Spinal cord (tissue), 10 donors: ENCODE measurements at places on chromosomes 1 and 21.

- no peak for DNase-seq
Measured at GRCh38 chr1:173302366-173302765, 95.2 kb upstream of the TNFSF4 start.

GRCh38 chr1:48903291-48903690 is 126.6 kb upstream of the BEND5 start:
- DNase-seq: no peak

DNA sequence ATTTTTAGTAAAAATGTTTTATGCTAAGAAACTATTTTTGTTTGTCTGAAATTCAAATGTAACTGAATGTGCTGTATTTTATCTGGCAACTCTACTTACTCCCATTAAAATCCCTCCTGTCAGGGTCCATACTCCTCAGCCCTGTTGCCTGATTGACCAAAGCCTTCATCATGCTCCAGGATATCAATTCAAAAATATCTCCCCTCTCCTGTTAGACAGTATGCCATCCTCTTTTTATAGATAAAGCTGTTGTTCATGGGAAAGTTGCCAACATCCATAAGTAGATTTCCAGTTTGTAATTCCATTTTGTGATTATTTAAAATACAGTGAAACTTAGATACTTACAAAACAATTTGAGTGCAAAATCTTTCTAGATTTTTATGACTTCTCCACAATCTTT is 65.7 kb downstream of the DTL start:
- no peak for DNase-seq

GRCh38 chr1:33185541-33185940 is 3.7 kb upstream of the TRIM62 start:
- DNase-seq: no peak

DNA sequence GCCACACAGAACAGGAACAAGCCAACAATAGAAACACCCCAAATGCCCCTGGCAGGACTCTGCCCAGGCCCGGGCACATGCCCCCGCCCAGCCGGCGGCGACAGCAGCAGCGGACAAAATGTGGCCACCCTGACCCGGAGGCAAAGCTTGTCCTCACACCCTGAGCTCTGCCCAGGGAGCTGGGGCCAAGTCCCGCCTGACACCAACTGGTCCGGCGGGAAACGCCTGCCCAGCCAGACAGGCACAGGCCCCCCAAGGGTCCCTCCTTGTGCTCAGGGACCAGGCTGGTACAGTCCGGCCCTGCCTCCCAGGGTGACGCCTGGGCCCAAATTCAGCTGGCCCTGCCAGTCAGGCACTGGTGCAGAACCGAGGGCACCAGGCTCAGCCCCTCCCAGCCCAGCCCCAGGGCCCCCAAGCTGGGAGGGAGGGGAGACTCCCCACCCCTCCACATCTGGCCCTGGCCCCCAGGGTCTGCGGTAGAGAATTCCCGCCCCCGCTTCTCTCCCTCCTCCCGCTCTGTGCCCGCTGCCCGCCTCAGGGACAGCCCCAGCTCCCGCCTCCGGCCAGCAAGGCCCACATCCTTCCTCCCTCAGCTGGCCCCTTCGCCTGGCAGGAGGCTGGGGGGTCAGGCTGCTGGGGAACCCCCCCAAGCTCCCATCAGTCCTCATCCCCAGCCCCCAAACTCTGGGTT is 2.0 kb downstream of the AHDC1 start:
- DNase-seq: no peak

- no peak for DNase-seq
Measured at GRCh38 chr1:197561041-197561440, 214.2 kb downstream of the DENND1B start.

- peak; percentile 95 for DNase-seq
Measured at GRCh38 chr1:154747740-154748404, 122.2 kb downstream of the KCNN3 start.

DNA sequence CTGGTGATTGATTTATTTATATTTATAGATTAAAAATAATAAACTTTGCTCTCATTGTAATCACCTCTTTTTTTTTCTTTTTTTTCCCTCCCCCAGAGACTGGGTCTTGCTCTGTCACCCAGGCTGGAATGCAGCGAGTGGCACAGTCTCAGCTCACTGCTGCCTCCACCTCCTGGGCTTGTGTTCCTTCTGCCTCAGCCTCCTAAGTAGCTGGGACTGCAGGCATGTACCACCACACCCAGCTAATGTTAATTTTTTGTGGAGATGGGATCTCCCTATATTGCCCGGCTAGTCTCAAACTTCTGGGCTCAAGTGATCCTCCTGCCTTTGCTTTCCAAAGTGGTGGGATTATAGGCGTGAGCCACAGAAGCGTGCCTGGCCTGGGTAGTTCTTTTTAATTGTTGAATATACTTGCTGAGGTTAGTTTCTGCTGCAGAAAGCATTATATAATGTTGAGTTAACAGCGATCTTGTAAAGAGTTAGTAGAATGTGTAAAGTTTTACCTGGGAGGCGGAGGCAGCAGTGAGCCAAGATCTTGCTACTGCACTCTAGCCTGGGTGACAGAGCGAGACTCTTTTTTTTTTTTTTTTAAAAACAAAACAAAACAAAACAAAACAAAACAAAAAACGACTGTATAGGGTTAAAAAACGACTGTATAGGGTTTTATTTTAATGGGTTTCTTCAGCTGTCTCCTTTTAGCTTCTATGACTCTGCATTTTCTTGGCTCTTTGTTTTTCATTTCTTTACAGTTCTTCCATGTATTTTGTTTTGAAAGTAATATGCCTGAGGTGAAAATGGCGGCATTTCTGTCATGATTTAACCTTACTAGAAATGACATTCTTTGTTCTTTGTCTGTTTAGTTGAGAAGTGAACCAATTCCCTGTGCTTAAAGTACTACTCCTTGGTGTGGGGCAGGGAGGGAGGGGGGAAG is 82.7 kb downstream of the CAMTA1 start:
- no peak for DNase-seq

DNA sequence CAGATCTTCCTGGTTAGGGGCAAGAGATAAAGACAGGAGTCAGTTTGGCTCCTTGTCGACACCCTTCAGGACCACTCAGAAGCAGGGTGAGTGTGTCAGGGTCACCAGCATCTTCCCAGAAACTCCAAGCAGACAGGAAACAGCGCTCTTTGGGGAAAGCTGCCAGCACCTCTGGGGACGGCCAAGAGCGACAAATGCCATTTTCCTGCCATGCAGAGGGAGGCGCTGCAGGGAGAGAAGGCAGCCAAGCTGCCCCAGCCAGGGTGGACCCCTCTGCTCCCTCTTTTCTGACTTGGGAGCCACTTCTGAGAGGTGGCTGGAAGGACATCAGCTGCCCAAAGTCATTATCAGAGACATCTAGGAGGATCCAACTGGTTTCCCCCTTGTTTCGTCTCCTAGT is 29.0 kb downstream of the SIM2 start:
- no peak for DNase-seq

DNA sequence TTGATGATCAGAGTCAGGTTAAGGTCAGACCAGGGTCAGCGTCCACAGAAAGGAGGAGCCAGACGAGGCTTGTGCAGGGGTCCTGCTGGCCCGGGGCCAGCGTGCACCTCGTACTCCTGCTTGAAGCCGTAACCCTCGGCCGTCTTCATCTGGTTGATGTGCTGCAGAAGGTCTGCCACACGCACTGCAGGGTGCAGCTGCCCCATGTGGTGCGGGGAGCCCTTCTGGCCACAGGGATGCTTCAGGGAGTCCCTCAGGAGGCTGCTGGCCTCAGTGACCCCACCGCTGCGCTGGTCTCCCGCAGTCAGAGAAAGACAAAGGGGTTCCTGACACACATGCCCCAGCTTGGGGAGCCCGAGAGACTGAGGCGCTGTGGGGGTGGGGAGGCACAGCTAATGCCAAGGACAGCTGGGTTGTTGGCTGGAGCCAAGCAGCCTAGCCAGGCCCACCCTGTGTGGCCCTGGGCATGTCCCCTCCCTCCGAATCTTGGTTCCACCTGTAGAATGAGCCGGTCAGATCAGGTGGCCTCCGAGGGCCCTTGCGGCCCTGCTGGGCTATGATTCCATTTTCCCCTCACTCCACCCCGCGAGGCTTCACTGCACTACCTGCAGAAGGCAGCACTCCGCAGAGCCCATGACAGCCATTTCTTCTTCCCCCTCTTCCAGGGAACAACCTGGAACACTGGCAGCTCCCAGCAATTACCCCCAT is 251.9 kb downstream of the PTPRU start:
- DNase-seq: no peak

DNA sequence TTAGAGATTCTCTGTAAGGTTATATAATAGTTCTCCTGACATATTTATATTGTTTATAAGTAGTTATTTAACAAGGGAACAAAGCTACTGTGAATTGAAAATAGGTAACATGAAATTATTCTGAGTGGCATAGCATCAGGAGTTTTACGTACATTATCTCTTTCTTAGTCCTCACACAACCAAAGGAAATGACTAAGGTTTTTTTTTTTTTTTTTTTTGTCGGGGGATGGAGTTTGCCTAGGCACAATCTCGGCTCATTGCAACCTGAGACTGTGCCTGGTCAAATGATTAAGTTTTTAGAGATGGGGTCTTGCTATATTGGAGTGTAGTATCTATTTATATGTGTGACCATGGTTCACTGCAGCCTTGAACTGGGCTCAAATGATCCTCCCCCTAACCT is 24.9 kb downstream of the TMED5 start:
- no peak for DNase-seq

DNA sequence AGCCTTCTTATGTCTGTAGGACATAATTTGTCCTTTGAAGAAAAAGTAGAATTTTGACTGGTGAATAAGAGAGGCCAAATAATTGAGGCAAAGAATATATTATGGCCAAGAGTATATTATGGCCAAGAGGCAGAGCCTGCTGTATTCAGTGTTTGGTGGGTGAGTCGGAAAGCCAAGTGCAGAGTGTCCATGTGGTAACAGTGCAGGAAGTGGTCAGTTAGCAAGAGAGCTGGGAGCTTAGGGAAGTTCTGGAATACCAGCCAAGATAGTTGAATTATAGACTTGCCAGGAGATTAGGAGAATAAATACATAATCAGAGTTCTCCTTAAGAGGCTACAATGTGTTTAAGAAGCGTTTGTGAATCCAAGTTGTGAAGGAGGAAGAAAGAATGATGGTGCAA is 131.5 kb upstream of the LMO4 start:
- no peak for DNase-seq

GRCh38 chr1:18927082-18927653 is 24.8 kb upstream of the ALDH4A1 start:
- no peak for DNase-seq

DNA sequence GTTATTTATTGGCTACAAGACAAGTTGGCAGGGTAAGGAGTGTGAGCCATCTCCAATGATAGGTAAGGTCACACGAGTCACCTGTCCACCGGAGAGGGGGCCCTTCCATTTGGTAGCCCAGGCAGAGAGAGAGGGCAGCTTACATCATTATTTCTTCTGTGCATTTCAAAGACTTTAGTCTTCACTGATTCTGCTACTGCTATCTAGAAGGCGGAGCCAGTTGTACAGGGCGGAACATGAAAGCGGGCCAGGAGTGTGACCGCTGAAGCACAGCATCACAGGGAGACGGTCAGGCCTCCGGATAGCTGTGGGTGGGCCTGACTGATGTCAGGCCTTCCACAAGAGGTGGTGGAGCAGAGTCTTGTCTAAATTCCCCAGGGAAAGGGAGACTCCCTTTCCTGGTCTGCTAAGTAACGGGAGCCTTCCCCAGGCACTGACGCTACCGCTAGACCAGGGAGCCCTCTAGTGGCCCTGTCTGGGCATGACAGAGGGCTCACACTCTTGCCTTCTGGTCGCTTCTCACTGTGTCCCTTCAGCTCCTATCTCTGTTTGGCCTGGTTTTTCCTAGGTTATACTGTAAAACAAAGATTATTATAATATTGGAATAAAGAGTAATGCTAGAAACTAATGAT is 36.7 kb downstream of the ZNF695 start:
- DNase-seq: peak; percentile 2

DNA sequence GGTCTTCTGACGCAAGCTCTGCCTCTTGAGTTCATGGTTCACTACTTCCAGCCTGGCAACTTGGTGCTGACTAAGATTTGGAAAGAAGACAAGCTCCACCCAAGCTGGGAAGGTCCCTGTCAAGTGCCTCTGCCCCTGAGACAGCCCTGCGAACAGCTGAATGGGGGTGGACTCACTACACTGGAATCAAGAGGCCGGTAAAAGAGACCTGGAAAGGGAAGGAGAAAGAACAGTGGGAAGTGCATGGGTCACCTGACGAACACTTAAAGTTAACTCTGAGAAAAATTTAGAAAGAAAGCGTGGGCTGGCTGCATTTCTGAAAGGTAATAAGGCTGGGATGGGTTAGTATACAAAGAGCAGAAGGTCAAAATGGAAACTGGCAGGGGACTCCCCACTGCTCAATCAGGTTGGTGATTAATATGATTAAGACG is 26.1 kb upstream of the ZNF496 start:
- no peak for DNase-seq

GRCh38 chr1:224317383-224318045 is 12.5 kb downstream of the NVL start:
- no peak for DNase-seq

DNA sequence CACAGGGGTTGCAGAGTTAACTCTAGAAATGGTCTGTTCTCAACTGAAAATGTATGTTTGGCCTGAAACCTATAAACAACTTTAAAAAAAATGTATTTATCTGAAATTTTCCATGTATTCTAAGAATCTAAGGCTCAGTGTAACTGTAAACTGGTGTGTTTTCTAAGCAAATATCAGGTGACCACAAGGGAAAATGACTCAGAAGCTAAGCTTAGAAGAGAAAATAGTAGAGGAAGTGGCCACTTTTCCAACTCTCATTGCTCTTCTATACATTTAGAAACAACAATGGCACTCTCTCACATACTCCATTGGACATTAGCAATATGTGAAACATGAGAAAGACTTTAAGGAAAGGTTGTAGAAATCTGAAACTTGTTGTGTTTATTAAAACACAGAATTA is 7.5 kb downstream of the TNFSF18 start:
- DNase-seq: no peak

- no peak for DNase-seq
Measured at GRCh38 chr1:110229348-110230001, 19.4 kb downstream of the KCNC4 start.

GRCh38 chr1:110631836-110632620 is 25.9 kb upstream of the KCNA2 start:
- no peak for DNase-seq

DNA sequence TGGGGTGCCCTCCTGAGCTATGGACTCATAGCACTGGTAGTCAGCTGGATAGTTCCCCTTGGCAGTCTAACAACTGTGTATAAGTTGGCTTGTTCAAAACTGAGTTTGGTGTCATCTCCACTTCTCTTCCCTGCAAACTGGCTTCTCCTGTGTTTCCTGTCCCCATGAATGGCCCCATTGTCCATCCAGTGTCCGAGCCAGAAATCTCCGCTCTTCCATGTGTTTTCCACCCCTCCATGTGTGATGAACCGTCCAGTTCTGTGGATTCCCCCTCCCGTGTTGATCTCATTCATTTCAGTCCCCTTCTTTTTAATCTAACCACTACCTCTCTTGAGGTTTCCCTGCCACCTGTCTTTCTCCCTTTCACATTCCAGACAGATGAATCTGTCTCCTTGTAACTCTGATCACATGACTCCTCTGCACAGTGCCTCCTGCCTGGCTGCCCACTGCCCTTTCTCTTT is 195.7 kb downstream of the ROR1 start:
- no peak for DNase-seq

- no peak for DNase-seq
Measured at GRCh38 chr1:153803470-153804056, 28.4 kb downstream of the SLC27A3 start.
